Stimulated activated CD8-positive, alpha-beta memory T cell treated with anti-CD3 and anti-CD28 coated beads, Interleukin-7, amount 100 ng/mL, for 24 hours (primary cell): ENCODE measurements at places on chromosomes 16 and 17.

DNA sequence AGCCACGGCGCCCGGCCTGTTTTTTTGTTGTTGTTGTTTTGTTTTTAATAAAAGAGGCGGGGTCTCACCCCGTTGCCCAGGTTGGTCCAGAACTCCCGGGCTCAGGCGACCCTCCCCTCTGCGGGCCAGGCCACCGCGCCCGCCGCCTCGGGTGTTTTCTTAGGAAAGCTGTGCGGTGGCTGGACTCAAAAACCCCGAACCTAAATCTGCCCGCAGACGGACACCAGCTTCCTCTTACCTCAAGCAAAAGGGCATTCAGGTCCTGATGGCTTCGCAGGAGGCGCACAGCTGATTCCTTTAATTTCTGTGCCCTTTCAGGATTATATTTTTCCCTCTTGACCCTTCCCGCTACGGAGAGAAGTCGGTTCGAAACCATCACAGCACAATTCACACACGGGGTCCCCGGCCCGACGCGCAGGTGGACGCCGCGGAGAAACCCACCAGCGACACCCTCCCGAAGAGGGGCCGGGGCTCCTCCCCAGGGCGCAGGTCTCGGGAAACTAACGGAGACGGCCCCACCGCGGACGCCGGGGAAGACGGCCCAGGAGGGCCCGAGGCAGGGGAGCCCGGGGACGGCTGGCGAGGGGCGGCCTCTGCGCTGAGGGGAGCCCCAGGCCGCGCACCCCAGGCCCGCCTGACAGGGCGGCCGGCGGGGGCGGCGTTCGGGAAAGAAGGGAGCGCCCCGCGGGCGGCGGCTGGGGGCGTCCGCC is 653 bp downstream of the FANCA start:
- DNase-seq, result no peak

- DNase-seq, result no peak
Observed at GRCh38 chr17:82790391-82790790, 38.5 kb downstream of the TBCD start.

DNA sequence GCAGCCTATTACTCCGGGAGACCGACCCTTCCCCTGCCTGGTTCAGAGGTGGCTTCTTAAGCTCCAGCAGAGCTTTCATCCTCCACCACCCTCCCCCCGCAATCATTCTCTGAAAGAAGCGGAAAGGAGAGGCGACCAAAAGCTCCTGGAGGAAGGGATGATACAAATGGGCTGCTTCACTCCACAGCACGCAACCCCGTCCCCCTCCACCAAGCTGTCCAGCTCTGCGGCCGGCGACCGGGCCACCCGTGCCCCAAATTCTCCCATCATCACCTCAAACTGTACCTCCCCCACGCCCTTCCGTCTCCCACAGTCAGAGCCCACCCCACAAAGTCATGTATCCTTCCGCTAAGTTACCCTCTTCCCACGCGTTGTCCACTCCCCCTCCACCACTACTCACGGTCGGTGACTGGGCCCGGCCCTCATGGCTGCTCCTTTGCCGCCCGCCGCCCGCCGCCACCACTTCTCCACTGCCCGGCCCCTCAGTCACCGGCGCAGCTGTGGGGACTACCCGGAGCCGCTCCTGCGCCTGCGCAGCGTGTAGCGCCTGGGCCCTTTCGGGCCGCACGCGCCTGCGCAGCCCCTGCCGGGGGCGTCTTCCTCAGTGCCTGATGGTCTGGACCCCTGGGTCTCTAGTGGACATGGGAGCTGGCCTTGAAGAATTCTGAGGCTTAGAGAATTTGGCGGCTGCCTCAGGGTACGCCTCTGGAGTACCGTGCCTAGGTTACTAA is at the start of gene FAM222B:
Gene FAM222B, minus strand, starts transcription at position 509 of the 731 bp plus-strand sequence. CDS start 76,123 bp downstream, outside the sequence.
- peak; percentile 71 for DNase-seq

- no peak for DNase-seq
Observed at GRCh38 chr17:64787255-64787920, 125.3 kb upstream of the SMURF2 start.

DNA sequence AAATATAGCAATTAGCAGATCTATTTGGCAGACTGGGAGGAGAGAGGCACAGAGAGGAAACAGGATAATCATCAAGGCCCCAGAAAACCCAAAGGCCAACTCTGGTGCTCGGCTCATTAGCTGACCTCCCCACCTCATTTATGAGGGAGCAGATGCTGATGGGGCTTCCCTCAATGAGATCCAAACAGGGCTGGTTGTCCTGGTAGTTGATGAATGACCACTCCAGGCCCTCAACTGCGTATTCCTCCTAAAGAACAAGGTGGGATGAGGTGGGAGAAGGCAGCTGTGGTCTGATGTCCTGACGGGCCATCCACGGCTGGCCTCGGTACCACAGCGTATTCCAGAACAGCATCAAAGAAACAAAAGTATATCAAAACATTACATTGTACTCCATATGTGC is 20.8 kb downstream of the ZNHIT3 start:
- DNase-seq, result no peak

DNA sequence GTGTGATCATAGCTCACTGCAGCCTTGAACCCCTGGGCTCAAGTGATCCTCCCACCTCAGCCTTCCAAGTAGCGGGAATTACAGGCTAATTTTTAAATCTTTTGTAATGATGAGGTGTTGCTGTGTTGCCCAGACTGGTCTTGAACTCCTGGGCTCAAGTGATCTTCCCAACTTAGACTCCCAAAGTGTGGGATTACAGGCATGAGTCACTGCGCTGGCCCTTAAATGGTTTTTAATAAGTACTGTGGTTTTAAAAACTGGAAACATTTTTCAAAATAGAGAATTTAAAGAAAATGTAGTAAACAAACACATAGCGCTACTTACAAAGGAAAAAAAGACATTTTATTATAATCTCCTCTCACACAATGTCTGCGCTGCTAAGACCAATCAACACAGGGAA is 32.2 kb downstream of the MARCHF10 start:
- no peak for DNase-seq

GRCh38 chr17:76899414-76899813 is 31.2 kb downstream of the MGAT5B start:
- DNase-seq, result no peak

- no peak for DNase-seq
Observed at GRCh38 chr16:75080205-75081029, 36.2 kb downstream of the LDHD start.

GRCh38 chr17:71677439-71677838 is 443.4 kb upstream of the SOX9 start:
- no peak for DNase-seq

DNA sequence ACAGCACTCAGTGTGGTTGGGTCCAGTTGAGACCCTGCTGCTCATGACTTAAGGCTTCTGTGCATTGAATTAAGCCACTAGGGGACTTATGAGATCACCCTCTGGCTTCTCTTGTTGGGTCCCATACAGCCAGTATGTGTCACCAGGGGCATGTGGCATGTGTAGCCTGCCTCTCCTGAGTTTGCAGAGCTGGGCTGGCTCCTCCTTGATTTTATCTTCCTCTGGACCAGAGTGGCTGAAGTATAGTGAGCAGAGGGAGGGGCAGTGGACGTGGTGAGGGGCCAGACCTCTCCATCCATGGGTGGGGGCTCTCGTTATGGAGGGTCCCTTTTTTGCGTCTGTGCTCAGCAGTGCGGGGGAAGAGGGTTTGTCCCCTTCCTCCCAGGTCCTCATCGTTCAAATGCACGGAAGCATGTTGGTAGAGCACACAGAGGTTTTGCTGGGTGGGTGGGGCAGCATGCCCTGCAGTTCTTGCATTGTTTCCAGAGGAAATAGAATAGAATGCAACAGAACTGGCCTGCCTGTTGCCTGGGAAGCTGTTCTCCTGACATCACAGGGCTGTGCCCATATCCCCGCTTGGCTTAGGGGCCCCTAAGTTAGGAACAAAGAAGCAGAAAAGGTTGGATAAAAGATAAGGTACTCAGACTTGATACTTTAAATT is 77.4 kb downstream of the SPECC1 start:
- DNase-seq, result no peak

- no peak for DNase-seq
Observed at GRCh38 chr17:30517786-30518185, 40.6 kb downstream of the GOSR1 start.

DNA sequence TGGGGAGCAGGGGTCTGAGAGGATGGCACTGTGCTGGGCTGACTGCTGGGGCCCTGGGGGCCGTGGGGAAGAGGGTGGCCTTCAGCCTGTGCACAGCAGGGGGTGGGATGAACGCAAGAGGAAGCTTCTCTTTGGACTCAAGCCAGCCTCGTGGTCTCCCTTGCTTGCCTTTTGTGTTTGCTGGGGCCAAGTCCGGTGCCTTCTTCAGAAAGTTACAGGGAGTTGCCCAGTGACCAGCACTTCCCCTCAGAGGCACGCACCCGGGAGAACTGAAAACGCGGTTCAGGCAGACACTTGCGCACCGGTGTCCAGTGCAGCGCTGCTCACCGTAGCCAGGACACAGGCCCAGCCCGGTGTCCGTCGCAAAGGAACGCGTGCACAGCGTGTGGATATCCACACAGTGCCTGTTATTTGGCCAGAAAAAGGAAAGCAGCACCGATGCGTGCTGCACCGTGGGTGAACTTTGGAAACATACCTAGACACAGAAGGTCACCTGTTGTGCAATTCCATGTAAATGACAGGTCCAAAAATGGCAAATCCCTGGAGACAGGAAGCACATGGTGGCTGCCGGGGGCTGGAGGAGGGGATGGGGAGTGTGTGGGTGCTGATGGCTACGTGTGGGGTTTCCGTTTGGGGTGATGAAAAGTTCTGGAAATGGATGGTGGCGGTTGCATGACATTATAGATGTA is 29.4 kb upstream of the NUDT16L1 start:
- DNase-seq, result no peak

DNA sequence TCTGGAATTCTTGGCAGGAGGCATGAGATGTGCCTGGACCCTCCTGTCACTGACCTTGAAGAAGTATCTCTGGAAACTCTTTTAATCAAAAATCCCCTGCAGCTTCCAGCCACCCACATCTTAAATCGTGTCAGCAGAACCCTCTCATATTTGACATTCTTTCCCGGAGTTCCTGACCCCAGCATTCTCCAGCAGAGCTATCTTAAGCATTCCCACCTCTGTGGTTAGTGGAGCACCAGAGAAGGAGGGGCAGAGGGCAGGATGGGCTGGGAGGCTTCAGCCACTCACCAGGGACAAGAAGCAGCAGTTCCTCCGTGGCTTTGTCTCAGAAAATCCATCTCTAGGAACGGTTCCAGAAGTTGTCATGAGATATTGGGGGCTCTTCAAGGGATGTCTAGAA is 149.9 kb downstream of the RGS9 start:
- no peak for DNase-seq

DNA sequence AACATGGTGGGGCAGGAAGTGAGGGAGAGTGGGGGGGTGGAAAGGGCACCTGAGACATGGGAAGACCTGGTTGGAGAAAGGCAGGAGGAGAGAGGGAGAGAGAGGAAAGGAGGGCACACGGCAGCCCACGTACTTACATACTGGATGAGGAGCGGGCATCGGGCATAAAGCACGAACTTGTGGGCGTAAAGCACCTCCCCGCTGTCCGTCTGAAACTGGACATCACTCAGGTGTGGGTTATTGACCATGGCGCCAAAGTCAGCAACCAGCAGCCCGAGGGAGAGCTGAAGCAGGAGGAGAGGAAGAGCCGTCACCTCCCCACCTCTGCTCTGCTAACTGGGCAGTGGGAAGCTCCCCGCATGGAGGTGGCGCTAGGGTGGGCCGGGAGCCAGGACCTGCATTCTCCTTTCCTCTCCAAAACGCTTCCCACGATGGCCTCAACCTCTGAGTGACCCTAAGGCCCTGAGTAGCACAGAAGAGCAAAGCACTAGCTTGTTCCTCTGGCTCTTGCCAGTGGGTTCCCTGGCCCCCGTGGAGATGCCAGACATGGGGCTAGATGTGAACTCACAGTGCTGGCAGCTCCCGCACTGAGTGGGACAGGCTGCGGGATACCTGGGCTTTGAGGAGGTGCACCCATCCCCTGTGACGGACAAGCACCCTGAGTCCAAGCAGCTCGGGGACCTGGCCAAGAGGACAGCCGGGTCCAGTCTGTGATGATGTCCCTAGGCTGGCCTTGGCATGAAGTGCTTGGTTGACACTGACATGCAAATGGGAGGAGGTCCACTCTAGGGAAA is 16.9 kb downstream of the SLX4 start:
- DNase-seq, result no peak

DNA sequence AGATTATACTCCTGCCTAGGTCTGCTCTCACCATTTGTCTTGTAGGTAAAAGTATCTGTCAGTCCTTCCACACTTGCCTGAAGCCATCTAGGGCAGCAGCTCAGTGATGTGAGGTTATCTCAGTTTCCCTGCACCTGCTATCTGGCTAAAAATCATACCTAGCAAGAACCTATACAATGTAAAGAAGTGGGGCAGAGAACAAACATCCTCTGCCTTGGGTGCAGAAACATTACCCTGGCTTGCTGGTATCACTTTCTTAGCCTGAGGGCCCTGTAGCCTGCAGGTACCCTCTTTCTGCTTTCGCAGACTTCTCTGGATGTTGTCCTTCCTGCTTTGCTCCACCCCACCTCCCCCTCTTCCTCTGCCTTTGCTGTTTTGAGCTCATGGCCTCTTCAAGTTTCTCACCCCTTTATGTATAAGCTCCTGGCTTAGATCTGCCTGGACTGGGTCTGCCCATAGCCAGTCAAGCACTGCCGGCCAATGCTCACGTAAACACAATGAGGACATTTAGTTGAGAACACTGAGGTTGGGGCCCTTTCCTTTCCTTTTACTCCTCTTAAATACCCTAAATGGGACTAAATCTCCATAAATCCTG is 8.7 kb upstream of the SDK2 start:
- DNase-seq, result no peak

GRCh38 chr17:36849871-36850348 is 87.4 kb upstream of the LHX1 start:
- DNase-seq, result peak; percentile 16

GRCh38 chr17:7977039-7977438 is 25.4 kb upstream of the GUCY2D start:
- DNase-seq, result no peak

DNA sequence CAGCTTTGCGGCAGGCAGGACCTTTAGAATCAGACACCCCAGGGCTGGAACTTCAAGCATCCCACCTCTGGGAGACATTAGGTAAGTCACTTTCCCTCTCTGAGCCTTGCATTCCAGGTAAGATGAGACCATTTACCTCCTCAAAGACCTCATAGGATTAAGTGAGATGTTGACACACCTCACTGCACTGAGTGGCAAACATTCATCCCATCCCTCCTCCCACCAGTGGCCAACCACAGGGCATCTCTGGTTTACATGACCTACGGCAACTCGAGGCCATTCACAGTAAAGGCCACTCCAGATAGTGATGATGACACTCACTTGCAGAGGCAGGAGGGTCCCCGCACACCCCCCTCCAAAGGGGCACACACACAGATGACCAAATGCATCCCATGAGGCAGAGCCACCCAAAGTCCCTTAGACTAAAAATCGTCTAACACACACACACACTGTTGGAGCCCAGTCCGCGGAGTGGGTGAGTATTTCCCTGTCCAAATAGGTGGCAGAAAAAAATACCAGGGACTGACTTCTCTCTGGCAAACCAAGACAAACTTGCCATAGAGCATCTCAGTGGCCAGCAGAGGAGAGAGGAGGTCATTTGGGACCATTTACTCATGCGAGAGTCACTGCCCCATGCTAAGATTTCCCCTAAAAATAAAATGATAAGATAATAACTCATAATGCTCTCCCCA is 454.9 kb downstream of the SOX9 start:
- DNase-seq, result no peak

DNA sequence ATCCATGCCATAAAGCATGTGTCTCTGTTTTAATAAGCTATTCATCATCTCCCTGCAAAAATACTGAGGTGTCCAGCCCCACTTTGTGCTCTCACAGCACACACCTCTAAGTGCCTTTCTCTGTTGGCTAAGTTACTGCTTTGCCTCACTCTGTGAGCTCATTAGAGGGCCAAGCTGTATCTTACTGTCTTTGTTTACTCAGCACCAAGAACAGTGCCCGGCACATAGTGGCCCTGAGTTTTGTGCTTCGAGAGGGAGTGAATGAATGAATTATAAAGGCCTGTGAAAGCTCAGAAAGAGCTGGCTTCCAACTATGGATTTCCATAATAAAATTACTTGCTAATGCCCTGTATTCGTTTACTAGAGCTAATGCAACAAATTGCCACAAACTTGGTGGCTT is 50.2 kb upstream of the NOG start:
- no peak for DNase-seq
